ENCODE measurements at places on chromosomes 1 and 21. TPM values are rescaled to one million over a fixed set of nuclear protein-coding genes. Genes with fewer than 3 reads are reported as not detected.
A peak's percentile ranks its signal among the peaks of the same experiment; 100 is the strongest.

Gene AKIRIN1
- 68.5 TPM for polyA plus RNA-seq

Gene BARHL2
- polyA plus RNA-seq, result not detected

Gene TP73
- polyA plus RNA-seq, result 0.08 TPM

Gene ZBTB7B
- 2.3 TPM for polyA plus RNA-seq

Gene SMPDL3B
- not detected for polyA plus RNA-seq

Gene BACE2
- 69.5 TPM for polyA plus RNA-seq

Gene OLIG2
- polyA plus RNA-seq, result not detected

Gene CSF3R
- not detected for polyA plus RNA-seq

- DNase-seq, result peak; percentile 83
Observed at GRCh38 chr1:204350857-204351573, 8.7 kb downstream of the PLEKHA6 start.

Gene ZNF672
- polyA plus RNA-seq, result 11.6 TPM

Gene CFAP141
- not detected for polyA plus RNA-seq

DNA sequence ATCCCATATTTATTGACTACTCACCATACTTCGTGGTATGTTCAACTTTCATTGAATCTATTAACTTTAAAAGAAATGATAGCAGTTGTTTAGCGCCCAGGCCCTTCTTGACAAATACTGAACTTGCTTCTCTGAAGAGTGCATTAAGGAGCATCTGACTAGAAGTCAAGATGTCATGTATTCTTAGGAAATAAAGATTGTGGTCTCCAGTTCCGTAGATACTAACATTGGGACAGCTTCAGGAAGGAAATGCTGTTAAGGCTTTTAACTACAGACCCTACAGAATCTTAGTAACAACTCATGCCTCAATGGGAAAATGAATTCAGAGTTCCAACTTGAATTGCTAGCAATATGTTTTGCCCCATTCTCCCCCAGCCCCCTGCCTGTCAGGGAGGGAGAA lies 14.8 kb downstream of the LYST start:
- no peak for DNase-seq

Gene COL18A1
- 1.8 TPM for polyA plus RNA-seq

Gene LY9
- not detected for polyA plus RNA-seq

Gene GBP5
- 1.2 TPM for polyA plus RNA-seq

DNA sequence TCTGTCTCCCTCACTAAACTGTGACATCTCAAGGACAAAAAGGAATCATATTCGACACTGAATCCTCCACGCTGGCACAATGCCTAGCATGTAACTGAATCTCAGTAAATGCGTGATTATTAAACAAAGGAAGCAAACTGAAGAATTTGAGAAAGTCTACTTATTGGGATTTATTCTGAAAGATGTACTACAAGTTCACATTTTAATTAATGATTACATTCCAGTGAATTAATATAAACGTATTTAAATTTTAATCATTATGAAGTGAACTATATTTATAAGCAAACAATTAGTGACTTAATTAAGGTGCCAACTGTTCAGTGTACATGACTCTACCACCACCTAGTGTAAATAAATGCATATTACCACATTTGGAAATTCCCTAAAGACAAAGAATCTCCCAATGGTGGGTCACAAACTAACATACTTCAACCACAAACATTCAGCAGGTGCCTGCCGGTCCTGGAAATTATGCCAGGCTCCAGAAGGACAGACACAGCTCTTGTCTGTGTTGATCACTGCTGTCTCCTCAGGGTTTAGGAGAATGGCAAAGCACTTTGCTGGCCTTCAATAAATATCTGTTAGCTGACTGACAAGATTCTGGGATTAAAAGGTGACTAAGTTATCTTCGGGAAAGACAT lies 56.3 kb downstream of the SMYD3 start:
- peak; percentile 58 for DNase-seq

DNA sequence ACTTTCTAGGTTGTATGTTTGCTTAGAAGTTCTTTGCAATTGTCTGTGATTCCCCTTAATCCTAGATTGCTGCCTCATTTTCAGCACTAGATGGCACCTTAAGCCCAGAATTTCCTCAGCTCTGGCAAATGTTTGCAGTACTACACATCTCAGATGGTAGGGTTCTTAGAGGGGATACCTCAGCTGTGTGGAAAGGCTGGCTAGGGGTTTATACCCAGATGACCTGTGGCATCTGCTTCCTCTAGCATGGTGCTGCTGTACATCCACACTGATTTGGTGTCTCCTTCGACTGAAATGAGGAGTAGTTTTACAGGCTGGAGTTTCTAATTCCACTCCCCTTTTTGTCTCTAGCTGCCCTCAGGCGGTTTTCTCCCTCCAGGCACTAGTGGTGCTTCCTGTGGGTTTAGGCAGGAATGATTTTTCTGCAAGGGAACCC lies 23.5 kb downstream of the ASB17 start:
- peak; percentile 62 for DNase-seq

GRCh38 chr1:181538836-181539235 lies 55.5 kb downstream of the CACNA1E start:
- no peak for DNase-seq

GRCh38 chr1:241738284-241739078 lies 86.4 kb downstream of the WDR64 start:
- no peak for DNase-seq

GRCh38 chr1:35577071-35577998 lies 4.2 kb downstream of the TFAP2E start:
- peak; percentile 44 for DNase-seq

GRCh38 chr1:78840453-78841271 lies 165.9 kb downstream of the ADGRL4 start:
- DNase-seq, result peak; percentile 78

- no peak for DNase-seq
Observed at GRCh38 chr1:10621906-10622305, 147.2 kb downstream of the PEX14 start.

GRCh38 chr1:178004926-178005391 lies 35.1 kb upstream of the SEC16B start:
- peak; percentile 72 for DNase-seq

GRCh38 chr1:160548183-160548582 lies 25.1 kb upstream of the SLAMF6 start:
- DNase-seq, result no peak

- peak; percentile 23 for DNase-seq
Observed at GRCh38 chr1:93758842-93759515, 77.3 kb upstream of the BCAR3 start.

- DNase-seq, result no peak
Observed at GRCh38 chr21:44010429-44010828, 1.7 kb upstream of the TRAPPC10 start.

- DNase-seq, result peak; percentile 99
Observed at GRCh38 chr1:42657981-42658876, at the start of gene PPIH. PPIH (plus strand) TSS chr1:42658423; CDS start chr1:42658447, 24 bp downstream.

- DNase-seq, result peak; percentile 11
Observed at GRCh38 chr21:26153758-26154157, 16.8 kb downstream of the APP start.
